Activated CD4-positive, alpha-beta memory T cell treated with anti-CD3 and anti-CD28 coated beads, Interleukin-2, amount 10 ng/mL, durations not matched to agents 7 days and 5 days (primary cell): ENCODE measurements at places on chromosomes 3 and 15.

DNA sequence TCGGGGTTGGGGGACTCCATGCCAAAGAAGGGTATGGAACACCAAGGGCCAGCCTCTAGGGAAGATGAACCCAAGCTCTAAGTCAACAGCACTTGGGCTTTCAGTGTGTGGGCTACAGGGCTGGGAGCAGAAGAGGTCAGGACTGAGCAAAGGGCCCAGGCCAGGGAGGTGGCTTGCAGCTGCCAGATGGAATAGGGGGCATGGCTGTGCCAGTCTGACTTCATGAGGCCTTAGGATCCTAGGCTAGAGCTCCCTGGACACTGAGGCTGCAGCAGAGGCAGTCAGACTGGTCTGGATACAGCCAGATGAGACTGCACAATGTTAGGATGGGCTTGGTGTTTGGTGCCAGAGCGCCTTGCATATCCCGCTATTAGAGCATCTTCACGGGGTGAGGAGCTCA lies 3.8 kb downstream of the RASGRF1 start:
- DNase-seq: no peak

- no peak for DNase-seq
Measured at GRCh38 chr3:4426261-4426781, 40.7 kb downstream of the SUMF1 start.

DNA sequence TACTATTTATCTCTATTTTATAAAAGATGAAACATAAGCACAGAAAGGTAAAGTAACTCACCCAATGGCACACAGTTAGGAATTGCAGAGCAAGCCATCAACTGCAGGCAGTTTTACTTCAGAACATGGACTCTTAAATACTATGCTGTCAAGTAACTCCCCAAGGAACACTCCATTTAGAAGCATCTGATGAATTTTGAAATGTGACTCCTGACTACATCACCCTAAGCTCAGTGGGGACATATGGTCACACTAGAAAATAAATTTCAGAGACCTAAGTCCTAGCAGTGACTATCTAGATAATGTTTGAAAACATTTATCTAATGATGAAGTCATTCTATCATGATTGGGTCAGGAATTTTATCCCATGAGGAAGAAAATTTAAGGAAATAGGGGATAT lies 272.8 kb upstream of the ARRDC4 start:
- DNase-seq: no peak

DNA sequence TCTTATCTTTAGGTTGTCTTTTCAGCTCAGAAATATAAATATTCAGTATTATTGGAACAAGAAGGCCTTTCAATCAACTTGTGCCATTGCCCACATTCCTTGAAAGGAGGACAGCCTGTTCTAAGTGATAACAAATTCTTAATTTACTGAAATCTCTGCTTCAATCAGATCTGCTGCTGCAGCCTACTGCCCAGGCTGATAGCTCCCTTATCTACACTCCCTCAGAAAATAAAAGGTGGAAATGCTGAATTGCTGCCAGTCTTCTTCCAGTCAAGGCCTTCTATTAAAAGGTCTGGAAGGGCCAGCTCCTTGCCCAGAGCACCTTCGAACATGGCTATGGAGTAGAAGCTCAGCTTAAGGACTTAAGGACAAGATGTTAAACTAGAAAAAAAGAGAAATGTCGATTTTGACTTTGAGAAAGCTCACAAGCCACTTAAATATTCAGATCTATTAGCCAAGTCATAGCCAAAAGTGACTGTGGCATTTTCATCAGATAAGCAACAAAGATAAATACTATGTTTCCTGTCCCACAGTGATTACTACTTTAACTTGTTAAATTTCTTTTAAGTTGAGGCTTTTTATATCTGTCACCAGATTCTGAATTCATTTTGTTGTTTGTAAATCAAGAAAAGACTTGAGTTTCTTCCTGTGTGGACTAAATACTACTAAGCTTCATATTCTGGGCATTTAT lies 480.5 kb upstream of the CBLB start:
- no peak for DNase-seq

DNA sequence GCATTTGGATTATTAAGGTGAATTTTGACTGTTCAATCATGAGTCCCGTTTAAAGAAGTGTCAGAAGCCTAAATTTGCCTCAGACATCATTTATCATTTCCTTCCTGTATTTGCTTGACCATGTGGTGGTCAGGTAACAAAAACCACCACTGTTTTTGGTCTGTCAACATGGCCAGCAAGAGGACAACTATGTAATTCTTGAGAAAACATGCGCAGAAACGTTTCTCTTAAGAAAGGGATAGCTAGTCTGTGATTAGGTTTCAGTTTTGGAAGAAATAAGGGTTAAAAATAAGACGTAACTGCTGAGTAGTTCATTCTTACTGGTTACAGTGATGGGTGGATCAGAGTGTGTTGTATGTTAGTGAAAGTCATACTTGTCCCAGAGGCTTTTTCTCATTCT lies 204.5 kb downstream of the AKAP13 start:
- no peak for DNase-seq

DNA sequence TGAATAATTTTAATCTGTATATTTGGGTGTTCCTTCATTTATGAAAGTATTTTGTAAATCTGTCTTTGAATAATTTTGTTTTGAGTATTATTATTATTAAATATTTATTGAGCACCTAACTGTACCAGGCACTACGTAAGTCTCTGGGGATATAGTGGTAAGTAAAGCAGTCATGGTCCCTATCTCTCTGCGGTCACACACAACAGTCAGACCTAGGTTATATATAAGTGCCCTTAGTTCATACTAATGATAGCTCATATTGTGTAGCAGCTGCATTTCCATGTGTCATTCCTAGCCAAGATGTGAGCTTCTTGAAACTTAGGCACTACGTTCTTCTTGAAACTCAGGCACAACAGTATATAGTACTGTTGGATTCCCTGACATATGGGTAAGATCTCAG lies 12.4 kb downstream of the NKTR start:
- DNase-seq: no peak

DNA sequence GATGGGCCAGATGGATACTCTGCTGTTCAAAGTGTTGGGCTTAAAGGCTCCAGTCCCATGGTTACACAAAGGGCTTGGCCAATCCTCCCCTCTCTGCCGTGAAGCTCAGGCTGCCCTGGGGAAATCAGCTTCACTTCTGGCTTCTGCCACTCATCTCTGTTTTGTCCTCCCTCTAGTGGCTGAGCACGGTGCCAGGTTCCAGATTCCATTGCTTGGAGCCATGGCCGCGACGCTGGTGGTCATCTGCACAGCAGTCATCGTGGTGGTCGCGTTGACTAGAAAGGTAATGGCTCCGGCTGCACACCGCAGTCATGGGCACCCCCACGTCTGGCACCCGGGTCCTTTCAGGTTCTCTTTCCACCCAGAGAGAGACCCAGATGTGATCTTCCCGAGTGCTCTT lies 5.6 kb downstream of the TIGIT start:
- DNase-seq: peak; percentile 37

DNA sequence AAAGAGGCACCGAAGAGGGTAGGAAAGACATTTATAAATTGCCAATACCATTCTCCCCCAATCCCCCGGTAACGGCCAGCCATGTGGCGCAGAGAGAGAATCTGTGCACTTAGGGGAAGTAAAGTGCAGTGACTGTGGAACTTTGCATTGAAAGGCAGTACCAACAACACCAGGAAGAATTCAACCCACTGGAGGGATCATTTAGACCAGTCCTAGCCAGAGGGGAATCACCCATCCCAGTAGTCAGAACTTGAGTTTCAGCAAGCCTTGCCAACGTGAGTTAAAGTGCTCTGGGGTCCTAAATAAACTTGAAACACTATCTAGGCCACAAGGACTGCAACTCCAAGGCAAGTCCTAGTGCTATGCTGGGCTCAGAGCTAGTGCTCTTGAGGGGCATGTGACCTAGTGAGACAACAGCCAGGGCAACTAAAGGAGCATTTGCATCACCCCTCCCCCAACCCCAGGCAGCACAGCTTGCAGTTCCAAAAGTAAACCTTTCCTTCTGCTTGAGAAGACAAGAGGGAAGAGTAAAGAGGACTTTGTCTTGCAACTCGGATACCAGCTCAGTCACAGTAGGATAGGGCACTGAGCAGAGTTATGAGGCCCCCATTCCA lies 15.0 kb downstream of the CEP70 start:
- DNase-seq: no peak

GRCh38 chr15:52805351-52806283 lies 15.5 kb upstream of the ONECUT1 start:
- no peak for DNase-seq

- no peak for DNase-seq
Measured at GRCh38 chr15:88015228-88015860, 241.2 kb downstream of the NTRK3 start.

DNA sequence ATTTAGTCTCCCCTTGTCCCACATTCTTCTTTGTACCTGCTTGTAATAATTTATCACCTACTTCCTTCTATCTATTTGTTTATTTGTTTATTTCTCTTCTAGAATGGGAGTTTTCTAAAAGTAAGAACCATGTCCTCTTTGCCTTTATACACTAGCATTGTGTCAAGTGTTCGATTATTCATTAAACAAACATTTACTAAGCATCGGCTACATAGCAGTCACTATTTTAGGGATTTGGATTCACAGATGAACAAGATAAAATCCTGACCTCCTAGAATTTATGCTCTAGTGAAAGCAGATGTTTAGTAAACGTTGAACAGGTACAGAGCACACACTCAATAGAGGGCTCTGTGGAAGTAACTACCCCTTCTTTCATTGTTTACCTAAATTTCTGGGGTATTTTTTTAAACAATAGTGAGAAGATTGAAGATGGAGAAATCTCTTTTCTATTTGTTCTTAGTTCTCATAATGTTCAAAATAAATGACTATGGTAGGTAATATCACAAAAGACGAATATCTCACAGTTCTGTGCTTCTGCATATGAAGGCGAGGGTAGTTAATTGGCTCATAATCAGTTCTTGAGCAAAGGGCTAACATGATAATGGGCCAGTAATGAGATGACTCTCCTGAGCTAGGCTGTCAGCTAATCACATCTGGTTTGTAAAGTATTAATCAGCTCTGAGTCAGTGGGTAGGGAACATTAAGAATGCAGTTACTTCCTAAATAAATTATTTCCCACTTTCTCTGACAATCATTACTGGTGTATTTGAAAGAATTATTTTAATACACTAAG lies 111.9 kb downstream of the SLC9A9 start:
- no peak for DNase-seq

DNA sequence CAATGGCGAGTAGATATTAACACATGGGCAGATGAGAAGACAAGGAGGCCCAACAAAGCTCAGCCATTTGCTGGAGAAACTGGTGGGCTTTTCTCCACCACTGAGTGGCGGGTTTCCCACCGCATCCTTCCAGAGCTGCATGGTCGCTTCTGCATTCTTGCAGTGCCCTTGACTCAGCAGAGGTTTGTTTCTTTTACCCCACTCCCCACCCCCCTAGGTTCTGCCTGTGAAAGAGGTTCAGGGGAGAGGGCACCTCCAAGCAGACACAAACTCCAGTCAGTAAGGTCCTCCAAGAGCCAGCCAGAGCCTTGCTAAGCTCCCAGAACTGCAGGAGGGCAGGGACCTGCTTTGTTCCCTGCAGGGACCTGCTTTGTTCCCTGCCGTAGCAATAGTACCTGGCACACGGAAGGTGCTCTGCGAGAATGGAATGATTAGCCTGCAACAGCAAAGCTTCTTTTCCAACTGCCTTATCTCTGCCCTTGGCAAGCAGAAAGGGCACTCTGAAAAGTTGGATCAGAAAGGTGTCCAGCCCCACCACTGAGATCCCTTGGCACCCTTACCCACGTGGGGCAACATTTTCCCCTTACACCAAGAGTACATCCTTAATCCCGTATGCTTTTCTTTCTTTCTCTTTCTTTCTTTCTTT lies 1.4 kb downstream of the PAQR5 start:
- DNase-seq: no peak

GRCh38 chr3:136939489-136939888 lies 18.3 kb upstream of the IL20RB start:
- no peak for DNase-seq

GRCh38 chr15:93837450-93837849 lies 393.9 kb upstream of the MCTP2 start:
- no peak for DNase-seq

DNA sequence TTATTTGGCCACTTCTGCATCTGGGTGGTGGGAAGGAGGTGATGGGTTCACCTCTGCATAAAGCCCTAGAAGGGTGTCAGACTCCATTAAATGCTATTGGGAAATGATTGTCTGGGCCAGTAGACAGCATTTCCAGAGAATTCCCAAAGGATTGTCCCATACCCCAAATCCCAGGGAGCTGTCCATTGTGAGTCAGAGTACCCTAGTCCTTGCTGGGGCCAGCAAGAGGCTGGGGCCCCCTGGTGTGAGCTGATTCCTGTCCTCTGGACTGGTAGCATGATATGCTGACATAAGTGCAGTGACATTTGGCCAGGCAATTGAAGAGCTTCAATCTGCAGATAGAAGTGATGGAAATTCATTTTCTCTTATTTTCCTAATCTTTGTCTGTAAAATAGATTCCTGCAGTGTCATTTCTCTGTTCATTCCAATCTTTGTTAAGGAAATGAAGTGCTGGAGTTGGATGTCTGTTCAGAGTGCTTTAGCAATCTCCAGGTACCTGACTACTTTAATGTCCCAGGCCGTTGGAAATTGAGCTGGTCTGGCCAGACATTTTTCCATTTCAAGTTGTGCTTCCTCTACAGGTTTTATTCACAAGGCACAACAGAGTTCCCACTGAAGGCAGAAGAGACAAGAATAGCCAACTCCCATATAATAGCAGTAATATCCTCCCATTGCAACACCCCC lies 91.2 kb downstream of the RPLP1 start:
- DNase-seq: no peak

- no peak for DNase-seq
Measured at GRCh38 chr3:181741417-181741816, 29.7 kb downstream of the SOX2 start.

DNA sequence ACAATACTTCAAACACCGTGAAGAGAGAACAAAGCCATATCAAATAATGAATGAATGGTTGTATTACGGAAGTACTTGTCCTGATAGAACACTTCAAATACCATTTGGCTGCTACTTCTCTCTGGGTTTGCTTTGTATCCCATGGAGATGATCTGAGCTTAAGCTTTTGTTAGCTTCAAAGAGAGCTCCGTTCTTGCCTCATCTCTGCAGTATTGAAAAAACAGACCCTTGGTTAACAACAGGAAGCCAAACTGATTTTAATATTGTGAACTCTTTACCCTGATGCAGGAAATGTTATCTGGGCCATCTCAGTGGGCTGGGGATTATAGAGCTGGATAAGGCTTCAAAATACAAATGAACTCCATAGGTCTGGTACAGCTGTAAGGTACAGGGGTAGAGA lies 101.0 kb downstream of the CHL1 start:
- DNase-seq: no peak

GRCh38 chr15:98876451-98877369 lies 130.9 kb downstream of the PGPEP1L start:
- no peak for DNase-seq

DNA sequence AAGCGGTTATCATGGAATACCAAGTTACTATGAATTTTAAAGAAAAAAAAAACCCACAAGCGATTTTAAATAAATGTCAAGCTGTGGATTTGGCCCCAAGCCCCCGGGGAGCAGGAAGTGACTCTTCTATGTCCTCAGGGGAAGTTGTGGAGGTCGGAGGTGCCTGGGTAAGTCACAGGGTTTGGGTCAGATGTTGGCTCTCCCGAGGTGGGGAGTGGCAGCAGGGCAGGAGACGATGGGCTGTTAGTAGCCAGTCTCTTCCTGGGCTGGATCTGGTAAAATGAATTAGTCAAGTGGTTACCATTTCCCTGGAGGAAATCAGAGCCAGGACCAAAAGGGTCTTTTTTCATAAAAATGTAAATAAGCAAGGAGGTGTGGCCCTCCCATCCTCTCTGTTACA lies 316.7 kb downstream of the TLE3 start:
- no peak for DNase-seq

GRCh38 chr15:58951388-58952007 lies 18.0 kb upstream of the SLTM start:
- no peak for DNase-seq

- DNase-seq: no peak
Measured at GRCh38 chr3:140250945-140251344, 316.0 kb downstream of the CLSTN2 start.
